ENCODE measurements at places on chromosomes 11 and 22.
A peak's percentile ranks its signal among the peaks of the same experiment; 100 is the strongest.

DNA sequence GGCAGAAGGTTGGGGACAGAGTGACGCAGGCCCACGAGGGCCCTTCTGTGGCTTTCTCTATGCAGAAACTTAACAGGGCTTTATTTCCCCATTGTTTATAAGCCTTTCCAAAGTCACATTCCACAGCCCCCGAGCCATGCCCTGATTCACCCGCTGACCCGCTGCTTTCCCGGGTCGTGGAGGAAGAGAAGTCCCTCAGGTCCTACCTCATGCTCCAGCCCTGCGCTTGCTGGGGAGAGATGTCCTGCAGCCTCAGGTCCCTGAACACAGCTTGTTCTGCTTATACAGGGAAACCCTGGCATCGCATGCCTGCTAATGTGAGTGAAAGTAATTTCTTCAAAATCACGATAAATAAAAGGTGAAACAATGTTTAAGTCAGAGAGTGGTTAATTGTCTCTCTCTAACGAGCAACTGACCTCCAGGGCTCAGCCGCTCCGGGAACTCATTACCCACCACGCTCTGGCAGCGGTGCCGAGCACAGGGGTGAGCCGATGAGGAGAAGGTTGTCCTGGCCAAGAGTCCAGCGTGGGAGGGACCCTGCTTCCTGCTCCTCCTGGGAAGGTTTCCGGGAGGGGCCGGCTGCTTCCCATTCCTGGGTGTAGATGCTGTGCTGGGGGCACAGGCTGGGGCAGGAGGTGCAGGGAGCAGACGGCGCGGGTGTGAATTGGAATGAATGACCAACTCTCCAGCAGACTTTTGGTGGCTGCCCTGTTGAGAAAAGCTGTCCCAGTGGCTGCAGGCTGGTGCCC lies 595.2 kb downstream of the BRD1 start:
- DNase-seq = no peak

DNA sequence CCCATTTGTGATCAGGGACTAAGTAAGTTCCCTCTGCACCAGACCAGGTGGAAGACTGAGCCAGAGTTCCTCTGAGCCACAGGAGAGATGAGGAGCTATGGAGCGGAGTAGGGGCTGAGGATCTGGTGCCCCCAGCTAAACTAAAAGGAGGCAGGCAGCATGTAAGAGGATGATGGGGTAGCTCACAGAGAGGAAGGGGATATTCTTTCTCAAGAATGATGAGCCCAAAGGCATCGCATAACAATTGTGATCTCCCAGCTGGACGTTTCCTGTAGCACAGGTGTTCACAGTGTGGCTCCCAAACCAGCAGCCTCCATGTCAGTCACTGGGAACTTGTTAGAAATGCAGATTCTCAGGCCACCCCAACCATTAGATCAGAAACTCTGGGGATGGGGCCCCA lies 24.4 kb downstream of the ADAMTS8 start:
- DNase-seq = peak; percentile 5

- no peak for DNase-seq
These were observed 25.0 kb upstream of the KCNQ1OT1 start for GRCh38 chr11:2724653-2725367.

GRCh38 chr11:69682221-69682620 lies 7.1 kb upstream of the LTO1 start:
- no peak for DNase-seq

- DNase-seq = no peak
These were observed 80.0 kb downstream of the MED15 start for GRCh38 chr22:20587206-20587958.

DNA sequence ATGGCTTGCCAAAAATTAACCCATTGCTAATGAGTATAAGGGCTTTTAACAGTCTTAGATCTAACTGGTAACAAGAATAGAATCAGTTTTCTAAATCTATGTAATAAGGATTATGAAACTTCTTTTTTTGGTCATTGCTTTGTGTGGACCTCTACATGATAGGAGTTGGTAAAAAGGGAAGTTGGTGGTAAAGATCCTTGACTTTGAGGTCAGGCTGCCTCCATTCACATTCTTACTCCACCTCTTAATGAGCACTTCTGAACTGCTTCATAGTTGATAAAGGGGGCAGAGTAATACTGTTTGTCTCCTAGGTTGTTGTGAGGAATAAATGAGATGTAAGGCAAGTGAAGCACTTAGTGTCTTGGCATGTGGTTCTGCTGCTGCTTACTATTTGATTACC lies 10.6 kb downstream of the EIF3M start:
- no peak for DNase-seq

GRCh38 chr11:78560153-78560552 lies 14.5 kb downstream of the NARS2 start:
- DNase-seq = no peak

- DNase-seq = peak; percentile 51
These were observed 417.0 kb upstream of the DDI1 start for GRCh38 chr11:103619480-103619879.

DNA sequence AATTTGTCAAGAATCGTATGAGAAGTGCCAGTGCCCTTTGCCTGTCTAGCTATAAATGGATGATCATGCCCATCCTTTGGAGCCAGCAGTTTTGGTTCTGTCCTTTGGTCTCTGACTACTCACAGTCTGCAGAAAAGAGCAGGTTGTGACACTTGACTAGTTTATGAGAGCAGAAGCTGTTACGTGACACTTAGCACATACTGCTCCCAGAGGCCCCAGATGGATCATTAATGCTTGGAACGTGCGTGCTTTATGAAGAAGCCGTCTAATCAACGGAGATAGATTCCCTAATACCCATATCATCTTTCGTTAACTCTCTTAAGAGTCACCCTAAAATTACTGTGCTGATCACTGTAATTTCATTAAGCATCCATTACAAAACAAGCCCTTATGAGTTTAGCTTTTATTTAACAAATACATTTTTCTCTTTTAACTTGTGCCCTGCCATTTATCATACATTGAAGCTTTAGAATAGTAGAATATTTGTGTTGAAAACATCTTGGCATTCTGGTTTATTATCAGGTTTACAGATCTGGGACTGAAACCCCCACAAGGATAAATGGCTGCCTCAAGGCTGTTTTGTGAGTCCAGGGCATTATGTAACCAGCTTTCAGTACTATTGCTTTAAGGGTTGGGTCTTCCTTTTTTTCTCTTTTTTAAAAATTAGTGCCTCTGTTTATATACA lies 47.0 kb upstream of the ADORA2A start:
- no peak for DNase-seq

DNA sequence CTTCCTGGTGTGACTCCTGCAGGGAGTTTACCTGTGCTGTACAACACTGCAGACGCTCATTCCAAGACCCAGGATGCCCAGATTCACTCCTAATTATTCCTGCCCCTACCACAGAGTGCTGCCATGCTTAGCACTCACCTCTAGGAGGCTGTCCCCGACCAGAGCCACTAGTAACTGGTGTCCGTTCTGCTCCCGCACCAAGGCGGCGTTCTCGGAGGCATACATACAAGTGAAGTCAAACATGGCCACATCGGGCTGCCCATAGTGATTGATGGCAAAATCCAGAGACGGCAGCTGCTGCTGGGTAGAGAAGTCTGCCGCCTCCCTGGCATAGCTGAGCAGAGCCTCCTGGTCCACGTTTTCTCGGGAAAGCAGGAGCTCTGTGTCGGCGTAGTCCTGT lies 122.3 kb upstream of the BID start:
- no peak for DNase-seq

DNA sequence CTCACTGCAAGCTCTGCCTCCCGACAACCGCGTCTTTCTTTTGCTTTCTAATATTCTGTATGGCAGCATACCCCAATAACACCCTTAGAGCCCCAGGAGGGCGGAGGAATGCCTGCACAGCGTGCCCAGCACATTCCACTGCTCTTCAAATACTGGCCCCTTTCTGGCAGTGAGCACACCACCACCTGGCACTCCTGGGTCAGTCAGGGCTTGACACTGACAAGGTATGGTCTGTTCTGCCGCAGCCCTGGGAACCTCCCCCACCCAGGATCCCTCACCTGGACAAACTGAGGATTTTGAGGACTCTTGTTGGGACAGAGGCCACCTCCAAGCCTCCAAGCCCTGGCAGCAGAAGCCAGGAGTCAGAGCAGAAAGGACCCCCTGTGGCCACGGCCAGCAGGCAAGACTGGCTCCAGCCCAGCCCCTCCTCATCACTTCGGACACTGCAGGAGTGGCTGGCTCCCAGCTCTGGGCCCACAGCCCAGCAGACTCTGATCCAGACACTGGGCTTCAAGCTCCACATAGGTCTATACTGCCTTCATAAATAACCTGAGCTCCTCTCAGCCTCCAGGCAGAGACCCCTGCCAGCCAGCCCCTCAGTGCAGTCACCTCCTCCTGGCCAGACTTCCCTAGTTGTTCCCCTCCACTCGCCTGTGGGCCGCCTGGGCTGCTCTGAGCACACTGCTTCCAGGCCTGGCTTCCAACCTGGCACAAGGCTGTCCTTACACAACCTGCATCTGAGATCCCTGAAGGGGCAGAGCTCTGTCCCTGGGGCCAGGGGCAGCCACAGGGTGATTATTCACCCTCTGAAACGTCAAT lies 14.5 kb downstream of the CARS1 start:
- DNase-seq = no peak

DNA sequence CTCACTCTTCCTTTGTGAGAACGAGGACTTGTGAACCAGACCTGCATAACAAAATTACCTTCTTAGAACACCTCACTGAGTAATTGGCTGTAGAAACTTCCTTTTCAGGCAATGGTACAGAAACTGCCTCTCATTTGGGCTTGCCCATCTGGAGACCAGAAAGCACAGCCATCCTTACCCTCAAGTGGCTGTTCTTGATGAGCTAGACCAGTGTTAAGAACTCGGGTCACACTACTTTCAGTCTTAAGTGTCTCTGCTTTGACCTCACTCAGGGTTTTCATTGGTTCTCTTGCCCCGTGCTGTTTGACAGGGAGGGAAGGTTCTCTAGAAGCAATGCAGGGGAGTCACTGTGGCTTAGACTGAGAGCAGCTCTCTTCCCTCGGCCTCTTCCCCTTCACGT lies 29.3 kb downstream of the NAT10 start:
- no peak for DNase-seq

GRCh38 chr11:109726061-109726460 lies 304.1 kb downstream of the C11orf87 start:
- no peak for DNase-seq

- no peak for DNase-seq
These were observed 1482.7 kb downstream of the TBC1D22A start for GRCh38 chr22:48245196-48245485.

GRCh38 chr11:26828288-26828687 lies 106.4 kb upstream of the SLC5A12 start:
- no peak for DNase-seq

- no peak for DNase-seq
These were observed 1.1 kb upstream of the DDX6 start for GRCh38 chr11:118791961-118792569.

- peak; percentile 71 for DNase-seq
These were observed at the start of gene VWCE for GRCh38 chr11:61294717-61295595. Gene VWCE (minus strand): TSS chr11:61295316. CDS start chr11:61295037, 279 bp downstream.

DNA sequence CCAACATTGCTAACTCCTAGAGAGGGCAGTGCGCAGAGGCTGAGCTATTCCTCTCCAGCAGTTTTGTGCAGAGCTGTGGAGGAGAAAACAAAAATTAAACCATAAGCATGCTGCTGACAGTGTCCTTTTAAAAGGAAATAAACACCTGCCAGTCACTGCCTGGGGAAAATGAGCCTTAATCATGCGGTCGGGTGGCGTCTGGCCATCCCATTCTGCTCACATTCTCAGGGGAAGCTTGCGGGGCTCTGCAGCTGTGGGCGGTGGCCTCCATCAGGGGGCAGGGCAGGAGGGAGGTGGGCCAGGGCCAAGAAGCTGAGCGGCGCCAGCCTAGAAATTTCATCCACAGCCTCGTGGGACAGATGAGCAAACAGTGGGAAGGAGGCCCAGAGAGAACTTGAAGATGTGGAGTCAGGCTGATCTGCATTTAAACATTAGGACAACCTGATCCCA lies 71.0 kb upstream of the TP53I11 start:
- peak; percentile 65 for DNase-seq

DNA sequence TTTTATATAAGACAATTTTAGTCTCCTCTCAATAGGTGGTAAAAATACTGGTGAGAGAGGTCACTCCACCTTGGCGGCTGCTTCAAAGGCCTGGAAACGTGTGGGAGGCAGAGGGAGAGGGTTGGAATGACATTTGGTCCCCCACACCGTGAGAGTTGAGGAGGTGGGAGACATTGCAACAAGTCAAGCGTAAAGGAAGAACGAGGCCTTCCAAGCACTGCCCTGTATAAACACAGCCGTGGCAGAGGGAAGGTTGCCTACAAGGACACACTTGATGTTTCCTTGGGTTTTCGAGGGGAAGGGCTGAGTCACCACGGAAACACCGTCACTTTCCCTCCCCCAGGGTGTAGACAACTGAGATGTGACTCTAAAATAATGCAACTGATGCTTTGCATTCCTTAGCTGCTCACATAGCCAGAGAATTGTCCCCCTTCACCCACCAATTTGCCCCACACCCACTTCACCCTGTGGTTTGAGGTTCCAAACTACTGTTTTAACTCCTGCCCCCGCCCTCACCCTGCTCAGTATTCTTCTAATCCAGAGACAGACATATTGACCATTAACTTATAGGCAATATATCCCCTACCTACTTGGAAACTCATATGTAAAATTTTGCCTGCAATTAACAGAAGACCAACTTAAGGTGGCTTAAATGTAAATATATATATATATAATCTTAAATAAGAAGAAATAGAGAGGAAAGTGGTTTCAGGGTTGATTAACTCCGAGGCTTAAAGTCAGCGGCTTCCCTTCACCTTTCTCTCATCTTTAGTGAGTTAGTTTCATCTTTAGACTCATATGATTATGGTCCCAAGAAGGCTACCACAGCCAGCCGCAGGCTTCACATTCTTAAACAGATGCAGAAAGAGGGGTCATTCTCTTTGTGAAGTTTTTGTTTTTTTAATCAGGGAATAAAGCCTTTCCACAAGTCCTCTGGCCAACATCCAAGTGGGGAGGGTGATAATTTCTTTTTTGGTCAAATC lies 54.1 kb upstream of the BDNF start:
- DNase-seq = no peak

DNA sequence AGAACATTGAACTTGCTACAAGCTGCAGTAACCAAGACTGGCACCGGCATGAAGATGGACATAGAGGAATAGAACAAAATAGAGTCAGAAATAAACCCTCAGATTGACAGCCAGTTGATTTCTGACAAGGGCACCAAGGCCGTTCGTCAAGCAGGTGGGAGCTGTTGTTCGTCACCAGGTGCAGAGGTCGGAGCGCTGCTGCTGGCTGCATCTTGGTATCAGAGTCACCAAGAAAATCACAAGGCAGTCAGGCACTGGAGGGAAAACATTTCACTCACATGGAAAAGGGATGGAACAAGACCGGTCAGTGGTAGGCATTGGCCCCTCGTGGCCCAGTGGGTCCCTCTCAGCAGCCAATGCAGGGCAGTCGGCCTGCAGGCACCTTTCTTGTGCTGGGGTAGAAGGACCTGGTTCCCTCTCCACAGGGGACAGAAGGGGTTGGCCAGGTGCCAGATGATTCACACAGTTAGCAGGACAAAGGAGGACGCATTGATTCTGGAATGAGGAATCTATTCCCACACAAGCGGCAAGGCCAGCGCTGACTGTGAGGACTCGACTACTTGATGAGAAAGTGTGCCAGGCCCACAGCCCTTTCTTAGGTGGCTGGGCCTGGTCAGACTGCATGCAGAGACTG lies 115.8 kb upstream of the FGF3 start:
- peak; percentile 68 for DNase-seq

GRCh38 chr22:40803321-40803720 lies 15.8 kb downstream of the SLC25A17 start:
- DNase-seq = no peak
